ENCODE measurements at places on chromosomes 6 and 20. TPM values are rescaled to one million over a fixed set of nuclear protein-coding genes. Genes with fewer than 3 reads are reported as not detected.

CTCFL gene
- not detected for total RNA-seq

ALDH8A1 gene
- total RNA-seq = 0.85 TPM

TMEM244 gene
- total RNA-seq = not detected

CRNKL1 gene
- 30.5 TPM for total RNA-seq

BAG2 gene
- 17.2 TPM for total RNA-seq

FOXP4 gene
- 1.1 TPM for total RNA-seq

HUS1B gene
- 0.77 TPM for total RNA-seq

MUC22 gene
- not detected for total RNA-seq

CAGE1 gene
- under 0.01 TPM for total RNA-seq

DACT2 gene
- 2.7 TPM for total RNA-seq

CST1 gene
- total RNA-seq = 13.2 TPM

DDAH2 gene
- 58.1 TPM for total RNA-seq

CBLN4 gene
- total RNA-seq = not detected

EYS gene
- total RNA-seq = under 0.01 TPM

CRIP3 gene
- total RNA-seq = not detected

DEFB124 gene
- not detected for total RNA-seq

TRDN gene
- total RNA-seq = not detected

VGLL2 gene
- not detected for total RNA-seq

CFAP61 gene
- 0.19 TPM for total RNA-seq

SPEF1 gene
- 0.19 TPM for total RNA-seq

MMP24 gene
- 0.56 TPM for total RNA-seq

SPAG4 gene
- 36.1 TPM for total RNA-seq

TRIM31 gene
- total RNA-seq = not detected

SEL1L2 gene
- not detected for total RNA-seq

SAMD10 gene
- total RNA-seq = 0.38 TPM

HLA-DQB1 gene
- not detected for total RNA-seq

Data from regular cardiac myocyte (primary cell).